ENCODE measurements at places on chromosomes 11 and 22. TPM values are rescaled to one million over a fixed set of nuclear protein-coding genes. Genes with fewer than 3 reads are reported as not detected.

TOP3B gene
- total RNA-seq = 9.9 TPM

SHANK2 gene
- total RNA-seq = 38.0 TPM

KRTAP5-7 gene
- total RNA-seq = 0.12 TPM

APOA1 gene
- 5.2 TPM for total RNA-seq

MAP6 gene
- 0.88 TPM for total RNA-seq

VPREB3 gene
- total RNA-seq = not detected

RIMBP3B gene
- total RNA-seq = not detected

C1QTNF4 gene
- total RNA-seq = 0.09 TPM

TIMP3 gene
- total RNA-seq = 50.5 TPM

FAU gene
- 652 TPM for total RNA-seq
